ENCODE measurements at places on chromosomes 12 and 14.
A peak's percentile ranks its signal among the peaks of the same experiment; 100 is the strongest.

DNA sequence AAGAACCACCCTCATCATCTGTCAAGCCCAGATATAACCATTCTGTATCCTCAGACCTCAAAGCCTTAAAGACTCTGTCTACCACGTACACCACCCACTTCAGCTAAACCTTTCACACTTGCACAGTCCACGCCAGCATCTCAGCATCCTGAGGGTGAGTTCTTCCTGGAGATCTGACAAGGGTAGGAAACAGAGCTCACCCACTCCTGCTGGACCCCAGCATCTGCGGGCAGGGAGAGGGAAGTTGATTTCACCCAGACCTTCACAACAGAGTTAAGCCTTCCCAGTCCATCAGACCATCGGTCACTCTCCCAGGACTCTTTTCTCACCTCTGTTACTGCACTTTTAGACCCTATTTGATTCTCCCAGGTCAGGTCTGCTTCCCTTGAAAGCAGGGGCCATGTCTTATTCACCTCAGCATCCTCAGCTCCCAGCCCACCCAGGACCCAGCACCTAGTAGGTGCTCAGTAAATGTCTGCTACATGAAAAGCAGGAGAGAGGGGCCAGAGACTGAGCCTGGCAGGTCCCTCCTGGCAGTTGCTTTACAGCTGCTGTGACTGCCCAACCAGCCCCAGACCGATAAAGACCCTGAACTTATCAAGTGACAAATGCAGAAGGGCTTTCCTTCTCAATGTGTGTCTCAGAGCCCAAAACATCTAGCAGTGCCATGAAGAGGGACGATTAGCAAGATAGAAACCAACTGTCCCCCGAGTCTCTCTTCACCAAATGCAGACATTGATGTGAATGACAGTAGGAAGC lies 34.1 kb downstream of the ANO2 start:
- DNase-seq: no peak

- no peak for DNase-seq
These were observed 461.0 kb downstream of the FOXG1 start for GRCh38 chr14:29227631-29228030.

- DNase-seq: no peak
These were observed 78.4 kb downstream of the NRXN3 start for GRCh38 chr14:78248501-78249090.

- DNase-seq: no peak
These were observed 59.0 kb upstream of the HIF1A start for GRCh38 chr14:61636291-61636690.

DNA sequence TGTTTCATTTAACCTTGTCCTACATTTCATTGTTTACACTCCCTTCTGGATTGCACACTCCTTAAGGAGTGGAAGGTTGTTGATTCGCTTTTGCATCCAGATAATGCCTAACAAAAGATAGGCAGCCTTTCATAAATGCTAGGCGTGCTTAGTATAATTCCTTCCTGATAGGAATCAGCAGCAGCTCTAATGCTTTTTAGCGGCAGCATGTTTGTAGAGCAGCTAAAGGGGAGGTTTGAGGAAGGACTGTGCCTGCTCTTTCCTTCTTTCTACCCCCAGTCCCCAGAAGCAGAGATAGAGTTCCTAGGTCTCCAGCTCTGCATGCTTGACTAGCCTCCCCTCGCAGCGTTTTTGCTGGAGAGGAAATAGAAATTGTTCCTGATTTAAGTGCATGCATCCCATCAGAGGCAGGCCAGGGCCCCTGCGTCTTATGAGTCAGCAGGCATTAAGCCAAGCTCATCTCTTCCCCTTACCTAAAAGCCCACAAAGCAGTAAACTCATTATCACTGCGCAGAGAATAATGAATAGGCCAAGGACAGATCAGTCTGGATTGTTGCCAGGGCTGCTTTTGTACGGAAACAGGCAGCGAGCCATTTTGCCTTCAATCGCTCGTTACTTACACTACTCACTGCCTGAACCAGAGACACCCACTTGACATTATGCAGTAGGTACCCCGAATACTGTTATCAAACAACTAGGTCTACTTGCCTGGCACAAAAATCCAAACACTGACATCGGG lies 14.0 kb upstream of the TBPL2 start:
- DNase-seq: peak; percentile 44

DNA sequence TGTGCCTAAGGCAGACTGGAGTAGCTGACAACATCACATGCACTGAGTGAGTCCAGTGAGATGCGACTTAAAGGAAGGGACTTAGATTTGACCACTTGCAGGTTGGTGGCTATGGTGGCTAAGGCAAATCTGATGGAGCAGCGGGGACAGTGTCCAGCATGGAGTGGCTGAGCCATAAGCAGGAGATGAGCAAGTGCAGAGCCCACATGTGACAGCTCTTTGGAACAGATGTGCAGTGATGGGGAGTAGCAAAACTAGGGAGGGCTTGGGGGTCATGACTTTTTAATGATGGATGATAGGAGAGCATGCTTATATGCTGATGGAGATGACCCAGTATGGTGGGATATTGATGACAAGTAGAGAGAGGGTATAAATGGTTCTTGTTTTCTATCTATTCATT lies 80.2 kb downstream of the PELI2 start:
- no peak for DNase-seq

GRCh38 chr12:11731455-11731854 lies 82.0 kb downstream of the ETV6 start:
- DNase-seq: no peak

- DNase-seq: no peak
These were observed 7.6 kb downstream of the ITPK1 start for GRCh38 chr14:93108105-93108504.

All from left ventricle myocardium superior (tissue), 1 donor.